ENCODE measurements at places on chromosomes 2 and 18.
A peak's percentile ranks its signal among the peaks of the same experiment; 100 is the strongest.

GRCh38 chr2:222623756-222624309 lies 32.1 kb downstream of the FARSB start:
- no peak for DNase-seq

- DNase-seq, result no peak
Measured at GRCh38 chr2:38797250-38797676, 19.3 kb downstream of the GEMIN6 start.

DNA sequence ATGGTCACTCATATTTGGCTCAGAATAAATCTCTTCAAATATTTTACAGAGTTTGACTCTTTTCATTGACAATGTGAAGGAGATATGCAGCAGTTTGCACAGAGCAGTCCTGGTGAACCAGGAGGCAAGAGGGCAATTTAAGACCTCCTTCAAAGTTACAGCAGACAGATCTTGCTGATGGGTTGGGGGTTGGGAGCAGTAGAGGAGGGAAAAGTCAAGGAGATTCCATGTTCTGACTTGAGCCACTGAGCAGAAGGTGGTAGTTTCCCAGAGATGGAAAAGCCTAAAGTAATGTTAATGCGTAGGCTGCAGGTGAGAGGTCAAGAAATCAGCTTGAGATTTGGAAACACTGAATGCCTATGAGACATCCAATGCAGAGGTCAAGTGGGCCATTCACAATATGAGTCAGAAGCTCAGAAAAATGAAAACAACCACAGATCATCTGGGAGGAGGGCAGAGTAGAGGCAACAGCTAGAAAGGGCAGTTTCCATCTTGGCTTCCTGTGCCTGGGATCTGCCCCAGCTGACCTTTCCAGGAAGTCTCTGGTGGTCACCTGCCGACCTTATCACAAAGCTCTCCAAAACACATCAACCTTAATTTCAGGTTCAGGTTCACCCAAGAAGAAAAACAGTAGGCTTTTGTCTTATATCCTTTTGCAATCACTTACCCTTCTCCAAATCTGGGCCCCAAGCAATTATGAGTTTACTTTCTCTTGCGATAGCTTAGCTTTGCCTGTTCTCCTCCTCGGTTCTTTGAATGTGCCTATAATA lies 197.5 kb upstream of the ARL4C start:
- DNase-seq, result peak; percentile 71

DNA sequence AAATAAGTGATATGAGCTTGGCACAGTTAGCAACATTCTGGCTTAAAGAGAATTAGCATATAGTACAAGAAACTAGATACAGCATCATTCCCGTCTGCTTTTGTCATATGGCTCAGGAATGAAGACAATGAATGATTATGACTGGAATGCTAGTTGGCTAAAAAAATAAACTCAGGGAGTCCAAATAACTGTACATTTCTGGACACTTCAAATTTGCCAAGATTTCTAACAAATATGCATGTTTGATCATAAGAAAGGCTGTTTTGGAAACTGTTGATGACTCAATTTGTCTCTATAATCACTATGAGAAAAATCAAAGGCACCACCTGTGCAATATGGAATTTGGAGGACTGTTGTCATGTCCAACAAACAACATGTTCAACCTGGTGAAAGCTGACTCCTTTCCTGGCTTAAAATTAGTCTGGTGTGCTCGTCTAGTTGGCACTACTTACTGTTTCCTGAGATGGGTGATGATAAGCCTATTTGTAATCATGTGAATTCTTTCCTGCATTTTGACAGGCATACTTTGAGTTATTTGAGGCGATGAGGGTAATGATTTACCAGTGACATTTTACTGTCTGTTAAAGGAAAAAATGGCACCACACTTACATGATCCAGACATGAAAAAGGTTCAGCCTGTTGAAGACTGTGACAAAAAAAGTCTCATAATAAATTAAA lies 133.9 kb upstream of the CDH20 start:
- peak; percentile 20 for DNase-seq

DNA sequence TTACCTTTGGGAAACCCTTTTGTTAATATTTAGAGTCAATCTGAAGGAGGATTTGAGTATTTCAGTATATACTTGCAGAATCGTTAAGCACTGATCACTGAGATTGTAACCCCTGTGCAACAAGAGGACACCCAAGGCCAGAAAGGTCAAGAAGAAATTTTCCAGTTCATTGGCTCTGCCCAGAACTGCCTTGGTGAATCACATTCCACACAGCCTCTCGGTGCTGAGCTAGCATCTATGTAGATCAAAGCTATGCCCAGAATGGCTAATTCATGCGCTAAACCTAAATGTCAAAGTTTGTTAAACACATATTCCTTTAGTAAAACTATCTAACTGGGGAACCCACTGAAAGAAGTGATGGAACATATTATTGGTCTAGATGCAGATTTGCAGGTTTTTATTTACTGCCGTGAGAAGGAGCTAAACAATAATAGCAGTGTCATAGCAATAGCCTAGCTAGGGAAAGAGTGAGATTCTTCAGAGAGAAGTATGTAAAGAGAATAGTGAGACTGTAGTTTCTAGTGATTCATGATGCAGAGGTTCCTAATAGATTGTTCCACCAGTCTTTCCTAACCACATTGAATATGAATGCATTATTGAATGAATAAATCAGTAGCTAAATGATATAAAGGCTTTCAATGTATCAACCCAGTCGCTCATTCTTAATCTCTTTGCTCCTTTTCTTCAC lies 423.2 kb upstream of the CRIM1 start:
- no peak for DNase-seq

DNA sequence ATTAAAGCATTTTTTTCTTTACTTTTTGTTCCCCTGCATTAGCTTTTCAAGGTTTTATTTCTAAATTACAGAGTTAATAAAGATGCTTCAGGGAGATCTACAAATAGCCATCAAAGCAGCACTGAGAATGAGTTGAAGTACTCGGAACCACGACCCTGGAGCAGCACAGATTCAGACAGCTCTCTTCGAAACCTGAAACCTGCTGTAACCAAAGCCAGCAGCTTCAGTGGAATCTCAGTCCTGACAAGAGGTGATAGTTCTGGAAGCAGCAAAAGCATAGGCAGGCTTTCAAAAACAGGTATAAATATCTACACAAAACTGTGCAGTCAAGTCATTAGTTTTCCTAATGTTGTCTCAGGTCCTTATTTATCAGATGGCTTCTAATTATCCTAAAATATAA lies 102.8 kb upstream of the UBXN4 start:
- no peak for DNase-seq

GRCh38 chr2:241678784-241679540 lies 7.7 kb downstream of the DTYMK start:
- DNase-seq, result no peak

- no peak for DNase-seq
Measured at GRCh38 chr2:182891611-182892010, 25.2 kb upstream of the FRZB start.

Data from skeletal muscle cell (primary cell).